ENCODE measurements at places on chromosomes 7 and 10.

DNA sequence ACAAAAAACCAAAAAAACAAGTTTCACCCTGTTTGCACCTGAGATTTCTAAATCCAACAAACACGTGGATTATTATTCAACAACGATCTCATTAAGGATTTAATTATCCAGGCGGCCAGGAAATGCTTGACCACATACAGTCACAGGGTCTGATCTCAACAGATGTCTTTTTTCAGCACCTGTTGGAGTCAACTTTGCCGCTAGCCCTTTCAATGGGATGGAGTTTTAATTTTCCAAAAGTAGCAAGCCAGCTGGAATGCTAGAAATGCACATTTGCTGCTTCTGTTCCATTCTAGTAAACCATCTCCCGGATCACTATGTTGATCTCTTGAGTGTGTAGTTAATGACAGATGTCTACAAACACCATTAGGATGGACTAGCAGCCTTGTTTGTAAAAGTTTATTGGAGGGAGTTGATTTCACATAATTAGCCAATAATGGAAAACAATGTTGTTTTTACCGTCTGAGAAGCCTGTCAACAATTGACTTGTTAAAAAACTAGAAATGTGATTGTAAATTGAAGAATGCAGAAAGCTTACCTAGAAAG, 64.2 kb upstream of the DKK1 start:
- no peak for DNase-seq

- no peak for DNase-seq
Measured at GRCh38 chr7:132443761-132444520, 132.3 kb downstream of the PLXNA4 start.

DNA sequence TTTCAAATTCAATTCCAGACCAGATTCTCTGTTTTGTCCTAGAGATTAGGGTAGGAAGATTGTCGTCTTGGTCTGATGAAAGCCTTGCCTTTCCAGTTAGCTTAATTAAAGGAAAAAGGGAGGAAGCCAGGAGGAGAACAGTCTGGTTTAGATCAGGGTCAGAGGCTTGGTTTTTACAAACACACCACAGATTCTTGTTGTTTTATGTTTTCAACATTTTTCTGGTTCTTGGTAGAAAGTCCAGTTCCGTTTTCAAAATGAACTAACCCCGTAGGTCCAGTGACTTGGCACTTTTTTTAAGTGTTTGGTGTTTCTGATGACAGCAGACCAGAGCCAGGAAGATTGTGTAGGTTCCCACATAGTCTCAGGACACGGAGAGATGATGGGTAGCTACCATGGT, 167.1 kb upstream of the INHBA start:
- no peak for DNase-seq

DNA sequence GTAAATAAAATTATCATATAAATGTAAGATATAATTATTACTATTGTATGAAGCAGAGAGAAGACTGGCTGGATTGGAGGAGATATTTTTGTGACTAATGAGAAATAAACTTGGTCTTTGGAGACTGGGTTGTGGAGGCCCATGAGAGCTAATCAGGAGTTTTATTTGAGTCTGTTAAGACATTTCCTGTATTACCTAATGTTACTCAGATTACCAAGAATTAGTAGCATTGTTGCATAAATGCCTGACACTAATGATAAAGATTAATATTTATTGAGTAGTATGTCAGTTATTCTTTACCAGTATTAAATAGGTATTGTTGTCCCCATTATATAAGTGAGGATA, 7.1 kb downstream of the CCDC126 start:
- no peak for DNase-seq

- DNase-seq, result peak; percentile 78
Measured at GRCh38 chr10:96642973-96643372, 56.2 kb upstream of the TM9SF3 start.

DNA sequence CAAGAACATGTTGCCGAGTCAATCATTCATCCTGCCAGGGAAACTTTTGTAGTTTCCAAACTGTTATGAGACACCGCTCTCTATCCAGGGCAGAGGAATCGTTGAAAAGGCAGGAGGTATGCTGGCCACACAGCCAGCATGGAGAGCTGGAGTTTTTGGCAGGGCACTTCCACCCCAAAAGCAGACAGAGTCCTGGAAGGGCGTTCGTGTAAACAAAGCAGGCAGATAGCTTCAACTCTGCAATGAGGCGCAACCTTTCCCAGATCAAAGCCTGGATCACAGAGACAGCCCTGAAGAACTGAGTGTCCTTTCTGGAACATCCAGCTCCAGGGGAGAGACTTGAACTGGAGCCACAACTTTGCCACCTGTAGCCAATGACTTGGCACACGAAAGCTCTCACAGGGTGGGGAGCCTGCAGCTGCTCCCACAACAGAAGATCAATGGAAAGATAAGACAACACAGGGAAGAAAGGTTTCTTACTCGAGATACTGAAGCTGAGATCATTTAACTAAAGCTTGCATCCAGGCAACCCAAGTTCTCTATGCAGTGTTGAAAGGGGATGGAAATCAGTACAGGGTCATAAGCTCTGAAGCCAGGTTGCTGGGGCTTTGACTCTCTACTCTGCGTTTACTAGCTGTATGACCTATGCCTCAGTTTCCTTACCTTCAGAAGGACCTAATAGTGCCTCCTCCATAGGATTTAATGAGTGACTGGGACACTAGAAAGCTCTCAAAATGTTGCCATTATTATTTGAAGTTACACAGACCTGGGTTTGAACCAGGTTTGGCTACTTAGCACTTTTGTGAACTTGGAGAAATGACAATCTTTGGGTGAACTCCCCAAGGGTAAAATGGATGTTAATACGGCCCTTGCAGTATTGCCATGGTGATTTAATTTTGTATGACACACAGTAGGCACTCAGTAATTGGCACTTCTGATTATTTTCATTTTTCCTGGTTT, 434.8 kb upstream of the NPVF start:
- DNase-seq, result no peak

- DNase-seq, result no peak
Measured at GRCh38 chr7:50455658-50456057, 5.5 kb upstream of the FIGNL1 start.

GRCh38 chr7:2008101-2008935, 224.4 kb downstream of the MAD1L1 start:
- no peak for DNase-seq

- no peak for DNase-seq
Measured at GRCh38 chr10:6108072-6108471, 19.2 kb downstream of the RBM17 start.

DNA sequence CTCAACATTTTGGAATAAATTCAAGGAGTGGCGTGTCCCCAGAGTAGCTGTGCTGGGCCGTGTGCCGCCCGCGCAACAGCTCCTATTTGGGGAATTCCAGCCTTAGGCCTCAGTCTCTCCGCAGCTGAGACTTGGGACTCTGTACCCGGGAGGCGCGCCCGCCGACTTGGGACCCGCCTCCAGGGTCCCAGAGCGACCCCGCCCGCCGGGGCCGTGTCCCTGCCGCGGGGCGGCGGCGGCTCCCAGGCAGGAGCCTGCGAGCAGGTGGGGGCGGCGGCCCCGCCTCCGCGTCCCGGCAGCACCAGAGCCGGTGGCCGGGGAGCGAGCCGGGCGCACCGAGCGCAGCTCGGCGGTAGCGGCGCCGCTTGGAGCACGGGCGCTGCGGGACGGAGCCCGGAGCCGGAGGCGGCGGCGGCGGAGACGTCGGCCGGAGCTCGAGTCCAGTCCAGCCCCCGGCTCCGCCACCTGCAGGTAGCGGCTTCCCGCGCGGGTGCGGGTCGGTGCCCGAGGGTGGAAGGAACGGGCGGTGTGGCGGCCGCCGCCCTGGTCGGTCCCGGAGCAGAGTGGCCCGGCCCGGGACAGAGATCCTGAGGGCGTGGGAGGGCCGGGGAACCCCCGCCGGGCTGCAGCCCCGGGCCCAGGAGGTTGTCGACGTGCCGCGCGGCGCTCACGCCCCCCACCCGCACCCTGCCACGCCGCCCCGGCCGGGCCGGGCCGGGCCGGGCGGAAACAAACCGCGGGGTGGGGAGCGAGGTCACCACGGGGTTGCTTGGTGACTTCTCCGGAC, at the start of gene WIPF3:
WIPF3 (plus strand) TSS at position 301 of the 787 bp plus-strand sequence. CDS start 28,217 bp downstream, outside the sequence.
- DNase-seq, result no peak

GRCh38 chr7:131039836-131040235, 287.8 kb upstream of the MKLN1 start:
- DNase-seq, result no peak

DNA sequence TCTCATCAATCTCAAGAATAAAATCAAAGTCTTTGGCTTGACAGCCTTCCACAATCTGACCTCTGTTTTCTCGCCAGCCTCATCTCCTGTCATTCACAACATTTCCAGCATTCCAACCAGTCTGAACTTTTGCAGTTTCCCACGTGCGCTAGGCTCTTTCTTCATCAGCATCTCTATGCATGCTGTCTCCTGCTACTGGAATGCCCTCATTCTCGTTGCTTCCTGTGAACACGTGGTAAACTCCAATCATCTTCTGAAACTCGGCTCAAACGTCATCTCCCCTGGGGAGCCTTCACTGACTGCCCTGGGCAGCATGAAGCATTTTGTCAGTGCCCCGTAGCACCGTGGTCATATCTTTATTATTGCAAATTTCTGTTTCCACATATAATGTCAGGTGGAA, 12.2 kb upstream of the RSBN1L start:
- DNase-seq, result no peak

DNA sequence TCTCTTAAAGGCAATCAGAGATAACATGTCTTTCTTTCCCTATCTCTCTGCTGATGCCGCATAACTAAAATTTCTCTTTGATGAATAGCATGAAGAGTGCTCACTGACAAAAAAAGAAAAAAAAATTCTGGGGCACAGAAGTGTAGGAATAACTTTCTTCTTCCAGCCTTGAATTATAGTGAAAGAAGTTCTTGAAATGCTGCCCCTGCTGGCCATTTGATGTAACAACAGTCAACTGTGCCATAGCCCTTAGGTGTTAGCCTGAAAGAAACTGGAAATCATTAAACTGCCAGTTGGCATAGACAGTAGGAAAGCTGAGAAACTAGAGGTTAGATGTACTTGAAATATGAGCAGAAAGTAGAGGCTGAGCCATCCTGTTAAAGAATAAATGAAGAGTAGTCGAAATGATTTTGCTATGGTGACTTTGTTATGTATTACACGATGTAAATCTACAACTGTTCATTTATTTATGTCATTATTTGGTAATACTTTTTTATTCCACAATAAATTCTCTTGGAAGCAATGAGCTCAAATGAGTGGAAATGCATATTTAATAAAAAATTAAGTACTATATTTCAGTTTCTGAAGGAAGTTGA, 48.3 kb upstream of the FAM171A1 start:
- DNase-seq, result no peak

GRCh38 chr7:116162992-116163391, 47.3 kb upstream of the TES start:
- DNase-seq, result no peak

- DNase-seq, result no peak
Measured at GRCh38 chr10:52464368-52465124, 150.5 kb downstream of the DKK1 start.

DNA sequence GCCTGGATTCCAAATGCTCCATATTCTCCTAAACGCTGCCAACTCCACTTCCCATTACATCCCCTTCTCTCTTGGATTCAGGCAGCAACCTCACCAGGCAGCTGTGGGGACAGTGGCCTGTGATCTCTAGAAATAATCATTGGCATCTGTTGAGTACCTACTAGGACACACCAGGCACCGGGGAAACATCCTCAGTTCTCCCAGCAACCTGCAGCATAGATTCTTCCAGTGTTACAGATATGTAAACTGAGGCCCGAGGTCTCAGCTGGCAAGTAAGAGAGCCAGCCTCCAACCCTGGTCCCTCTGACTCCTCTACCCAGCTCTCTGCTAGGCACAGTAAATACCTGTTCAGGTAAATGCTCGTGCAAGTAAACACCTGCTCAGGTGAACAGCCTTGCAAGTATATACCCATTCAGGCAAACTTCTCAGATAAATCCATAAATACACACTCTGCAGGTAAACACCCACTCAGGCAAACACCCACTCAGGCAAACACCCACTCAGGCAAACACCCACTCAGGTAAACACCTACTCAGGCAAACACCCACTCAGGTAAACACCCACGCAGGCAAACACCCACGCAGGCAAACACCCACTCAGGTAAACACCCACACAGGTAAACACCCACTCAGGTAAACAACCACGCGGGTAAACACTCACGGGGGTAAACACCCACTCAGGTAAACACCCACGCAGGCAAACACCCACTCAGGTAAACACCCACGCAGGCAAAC, 18.7 kb downstream of the ASB13 start:
- no peak for DNase-seq

DNA sequence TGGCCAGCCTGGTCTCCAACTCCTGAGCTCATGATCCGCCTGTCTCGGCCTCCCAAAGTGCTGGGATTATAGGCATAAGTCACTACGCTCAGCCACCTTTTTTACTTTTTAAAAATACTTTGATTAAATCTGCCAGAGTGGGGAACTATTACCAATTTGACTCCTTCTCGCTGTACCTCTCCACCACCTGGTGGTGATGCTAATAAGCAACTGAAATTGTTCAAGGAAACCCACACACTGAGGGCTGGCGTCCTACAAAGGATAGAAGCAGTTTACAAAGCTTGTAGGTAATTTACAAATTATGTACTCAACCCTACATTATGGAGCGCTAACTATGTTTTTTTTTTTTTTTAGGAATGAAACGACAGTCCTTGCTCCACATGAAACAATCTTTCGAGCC, 111.1 kb downstream of the CPED1 start:
- no peak for DNase-seq

DNA sequence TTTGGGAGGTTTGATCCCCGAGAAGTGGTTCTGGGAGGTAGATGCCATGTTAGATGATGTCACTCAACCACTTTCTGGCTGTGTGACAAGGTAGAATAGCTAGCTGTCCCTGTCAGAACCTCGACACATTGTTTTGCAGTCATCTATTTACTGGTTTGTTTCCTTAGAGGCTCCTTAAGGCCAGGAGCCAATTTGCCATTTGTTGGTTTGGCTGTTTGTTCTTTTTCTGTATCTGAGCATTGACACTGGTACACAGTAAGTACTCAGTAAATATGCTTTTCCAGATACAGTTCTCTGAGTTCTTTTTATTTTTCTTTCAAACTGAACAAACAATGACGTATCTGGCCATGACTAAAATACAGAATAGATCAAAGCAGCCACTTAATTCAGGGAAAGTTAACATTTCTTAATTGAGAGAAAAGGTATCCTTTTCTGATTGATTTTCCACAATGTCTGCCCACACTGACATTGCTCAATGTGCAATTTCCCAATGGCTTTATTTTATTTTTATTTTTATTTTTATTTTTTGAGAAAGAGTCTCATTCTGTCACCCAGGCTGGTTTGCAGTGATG, 121.6 kb downstream of the SPAG6 start:
- DNase-seq, result no peak
